ENCODE measurements at places on chromosomes 3 and 15.

- DNase-seq = no peak
Measured at GRCh38 chr15:65323071-65323511, 18.6 kb downstream of the RNU5B-1 start.

DNA sequence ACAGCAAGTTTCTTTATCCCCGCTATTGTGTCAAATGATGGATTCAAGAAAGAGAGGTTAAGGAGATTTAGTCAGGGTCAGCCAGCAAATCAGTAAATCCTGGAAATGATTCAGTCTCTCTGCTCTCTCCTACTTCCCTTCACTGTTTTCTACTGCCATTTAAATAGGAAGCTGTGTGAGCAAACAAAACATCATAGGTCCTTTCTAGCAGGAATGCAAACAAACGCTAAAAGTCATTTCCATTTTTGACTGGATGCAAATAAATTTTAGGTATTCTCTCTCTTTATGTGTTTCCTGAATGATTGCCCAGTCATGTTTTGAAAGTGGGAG is 299.4 kb upstream of the RORA start:
- no peak for DNase-seq

GRCh38 chr3:100463646-100464155 is 28.7 kb upstream of the TMEM45A start:
- DNase-seq = no peak

DNA sequence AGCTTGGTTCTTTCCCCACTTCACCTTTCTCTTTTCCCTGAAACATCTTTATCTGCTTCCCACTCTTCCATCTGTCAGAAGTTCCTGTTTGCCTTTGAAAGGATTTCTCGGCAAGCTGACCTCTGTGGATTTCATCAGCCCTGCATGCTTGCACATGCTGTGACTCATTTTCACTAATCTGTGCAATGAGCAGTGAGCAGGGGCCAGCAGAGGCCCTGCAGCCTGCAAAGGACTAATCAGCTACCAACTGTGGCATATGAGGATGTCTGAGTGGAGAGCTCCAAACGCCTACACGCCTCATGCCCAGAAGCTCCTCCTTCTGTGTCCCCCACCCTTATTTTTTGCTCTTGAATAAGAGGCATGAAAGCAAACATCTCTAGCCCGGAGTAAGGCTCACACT is 333.0 kb upstream of the SEMA6D start:
- DNase-seq = no peak

DNA sequence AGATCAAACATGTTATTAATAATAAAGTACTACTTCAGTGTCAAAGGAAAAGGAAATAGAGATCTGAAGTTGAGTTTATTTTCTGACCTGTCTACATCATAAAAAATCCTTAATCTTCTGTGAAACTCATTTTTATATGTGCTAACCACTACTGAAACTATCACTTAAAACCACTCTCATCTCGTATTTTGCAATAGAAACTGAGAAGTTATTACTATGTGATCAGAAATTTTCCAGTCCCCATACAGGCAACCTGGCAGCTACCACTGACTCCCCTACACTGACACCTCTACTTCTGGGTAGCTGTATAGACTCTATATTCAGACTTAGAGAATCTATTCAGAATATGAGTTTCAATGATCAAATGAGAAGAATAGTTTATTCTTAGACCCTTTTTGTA is 8.3 kb downstream of the HDGFL3 start:
- no peak for DNase-seq

GRCh38 chr15:42491539-42492225 is 741 bp upstream of the ZNF106 start:
- no peak for DNase-seq

DNA sequence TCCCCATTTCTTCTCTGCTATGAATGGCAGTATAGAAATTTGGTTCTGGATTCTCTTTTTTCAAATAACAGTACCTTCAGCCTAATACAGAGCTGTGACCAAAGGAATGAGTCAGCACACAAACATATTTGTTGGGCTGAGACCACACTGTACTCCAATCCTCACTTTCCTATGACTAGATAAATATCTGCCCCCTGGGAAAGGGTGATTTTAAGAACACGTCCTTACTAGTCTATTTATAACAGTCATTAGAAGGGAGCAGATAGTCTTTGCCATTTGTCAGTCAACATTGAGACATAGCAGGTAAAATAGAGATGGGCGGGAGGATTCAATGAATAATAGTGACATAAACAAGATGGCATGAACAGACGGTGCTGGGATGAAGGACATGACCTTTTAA is 461.3 kb downstream of the MCTP2 start:
- DNase-seq = no peak

- DNase-seq = no peak
Measured at GRCh38 chr3:65946438-65946837, 92.3 kb downstream of the MAGI1 start.

GRCh38 chr15:55118344-55118870 is 78.3 kb downstream of the RSL24D1 start:
- DNase-seq = no peak

DNA sequence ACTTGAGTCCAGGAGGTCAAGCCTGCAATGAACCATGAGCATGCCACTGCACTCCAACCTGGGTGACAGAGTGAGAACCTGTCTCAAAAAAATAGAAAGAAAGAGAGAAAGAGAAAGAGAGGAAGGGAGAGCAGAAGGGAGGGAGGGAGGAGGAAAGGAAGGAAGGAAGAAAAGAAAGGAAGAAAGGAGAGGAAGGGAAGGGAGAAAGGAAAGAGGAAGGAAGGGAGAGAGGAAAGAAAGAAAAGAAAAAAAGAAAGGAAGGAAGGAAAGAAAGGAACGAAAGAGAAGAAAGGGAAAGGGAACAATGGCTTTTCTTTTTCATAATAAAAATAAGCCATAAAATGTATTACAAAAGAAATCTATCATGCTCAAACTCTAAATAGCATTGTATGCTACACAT is 116.9 kb downstream of the ZNF385D start:
- DNase-seq = no peak

DNA sequence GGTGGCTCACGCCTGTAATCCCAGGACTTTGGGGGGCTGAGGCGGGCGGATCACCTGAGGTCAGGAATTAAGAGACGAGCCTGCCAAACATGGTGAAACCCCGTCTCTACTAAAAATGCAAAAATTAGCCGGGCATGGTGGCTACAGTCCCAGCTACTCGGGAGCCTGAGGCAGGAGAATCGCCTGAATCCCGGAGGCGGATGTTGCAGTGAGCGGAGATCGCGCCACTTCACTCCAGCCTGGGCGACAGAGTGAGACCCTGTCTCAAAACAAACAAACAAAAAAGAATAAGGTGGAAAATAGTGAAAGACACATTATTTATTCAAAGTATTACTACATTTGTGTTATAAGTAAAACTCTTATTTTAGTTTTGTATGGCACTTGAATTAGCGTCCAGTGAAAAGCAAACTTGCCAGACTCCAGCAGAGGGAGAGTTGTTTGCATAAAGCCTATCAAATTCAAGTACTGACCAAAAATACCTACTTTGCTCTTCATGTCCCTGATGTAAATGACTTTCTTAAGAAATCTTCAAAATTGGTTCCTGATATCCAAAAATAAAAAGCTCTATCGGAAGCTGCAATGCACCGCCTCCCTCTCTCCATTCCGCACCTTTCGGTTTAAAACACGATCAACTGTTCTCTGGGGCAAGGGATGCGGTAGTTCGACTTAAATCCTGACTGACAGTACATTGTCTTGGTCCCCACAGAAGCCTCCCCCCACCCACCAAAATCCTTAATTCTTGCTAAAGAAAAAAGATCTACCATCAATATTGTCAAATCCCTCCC is 1.2 kb downstream of the TRPM7 start:
- no peak for DNase-seq

- DNase-seq = no peak
Measured at GRCh38 chr3:37126856-37127255, 47.5 kb downstream of the LRRFIP2 start.

DNA sequence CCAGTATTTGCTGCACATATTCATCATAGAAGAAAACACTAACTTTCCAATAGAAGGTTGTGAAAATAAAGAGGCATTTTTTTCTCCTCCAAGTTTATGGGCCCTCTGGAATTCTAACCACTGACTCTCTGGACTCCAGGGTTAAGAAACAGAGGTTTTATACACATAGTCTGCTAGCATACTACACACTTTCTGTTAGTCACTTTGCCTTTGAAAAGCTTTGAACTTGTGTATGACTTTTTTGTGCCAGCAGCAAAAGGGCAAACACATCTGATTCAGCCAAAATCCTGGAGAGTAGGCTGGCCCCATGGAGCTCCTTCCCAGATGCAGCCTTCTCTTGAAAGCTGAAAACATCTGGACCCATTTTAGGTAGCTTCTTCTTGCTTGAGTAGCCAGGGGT is 6.2 kb downstream of the ZIC4 start:
- no peak for DNase-seq

- DNase-seq = no peak
Measured at GRCh38 chr3:129122412-129123011, 908 bp upstream of the RAB43 start.

DNA sequence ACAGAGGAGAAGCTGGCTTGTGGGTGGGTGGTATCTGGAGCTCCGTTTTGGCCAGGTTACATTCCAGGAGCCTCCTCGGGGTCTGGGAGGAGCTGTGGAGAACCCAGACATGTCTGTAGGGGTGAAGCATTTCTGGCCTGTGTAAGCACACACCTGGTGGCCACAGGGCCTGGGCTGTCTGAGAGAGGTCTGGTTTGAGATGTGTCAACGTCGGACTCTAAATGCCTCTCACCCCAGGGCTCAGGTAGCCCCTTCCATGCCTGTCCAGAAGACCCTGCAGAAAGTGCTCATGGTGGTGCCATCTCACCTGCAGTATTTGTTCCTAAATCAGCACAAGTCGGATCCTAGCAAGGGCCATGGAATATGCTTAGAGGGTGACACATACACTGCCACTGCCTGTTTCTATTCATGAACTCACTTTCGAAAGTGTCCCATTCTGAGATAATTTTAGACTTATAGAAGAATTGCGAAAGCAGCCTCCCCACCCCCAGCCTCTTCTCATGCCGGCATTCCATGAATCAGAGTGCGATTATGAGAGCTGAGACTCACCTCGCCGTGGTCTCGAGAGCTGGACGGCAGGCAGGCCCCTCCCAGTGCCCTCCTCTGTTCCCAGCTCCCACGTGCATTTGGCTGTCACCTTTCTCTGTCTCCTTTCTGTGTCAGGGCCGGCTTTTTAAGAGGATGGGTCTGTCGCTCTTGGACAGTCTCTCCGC is 63.7 kb downstream of the KLF15 start:
- DNase-seq = no peak

DNA sequence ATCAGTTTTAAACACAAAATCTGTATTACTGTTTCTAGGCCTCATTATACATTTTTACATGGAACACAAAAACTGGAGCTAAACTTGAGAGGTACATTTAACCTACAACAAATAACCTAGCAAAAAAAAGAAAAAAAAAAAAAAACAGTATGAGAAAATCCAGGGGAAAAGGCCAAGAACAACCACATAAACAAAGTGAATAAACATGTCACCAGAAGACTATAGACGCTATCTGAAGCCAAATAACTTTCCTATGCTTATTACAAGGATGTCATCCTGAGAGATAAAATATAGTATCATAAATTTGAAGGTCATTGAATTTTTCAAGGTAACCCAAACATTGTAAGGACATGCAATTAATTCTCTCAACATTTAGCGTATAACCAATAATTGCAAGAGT is 911.6 kb downstream of the ROBO1 start:
- no peak for DNase-seq

DNA sequence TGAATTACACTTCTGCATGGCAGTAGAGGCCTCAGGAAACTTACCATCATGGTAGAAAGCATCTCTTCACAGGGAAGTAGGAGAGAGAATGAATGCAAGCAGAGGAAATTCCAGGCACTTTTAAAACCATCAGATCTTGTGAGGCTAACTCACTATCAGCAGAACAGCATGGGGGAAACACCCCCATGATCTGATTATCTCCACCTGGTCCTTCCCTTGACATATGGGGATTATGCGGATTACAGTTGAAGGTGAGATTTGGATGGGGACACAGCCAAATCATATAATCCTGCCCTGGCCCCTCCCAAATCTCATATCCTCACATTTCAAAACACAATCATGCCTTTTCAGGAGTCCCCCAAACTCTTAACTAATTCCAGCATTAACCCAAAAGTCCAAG is 691.1 kb downstream of the SI start:
- DNase-seq = no peak

DNA sequence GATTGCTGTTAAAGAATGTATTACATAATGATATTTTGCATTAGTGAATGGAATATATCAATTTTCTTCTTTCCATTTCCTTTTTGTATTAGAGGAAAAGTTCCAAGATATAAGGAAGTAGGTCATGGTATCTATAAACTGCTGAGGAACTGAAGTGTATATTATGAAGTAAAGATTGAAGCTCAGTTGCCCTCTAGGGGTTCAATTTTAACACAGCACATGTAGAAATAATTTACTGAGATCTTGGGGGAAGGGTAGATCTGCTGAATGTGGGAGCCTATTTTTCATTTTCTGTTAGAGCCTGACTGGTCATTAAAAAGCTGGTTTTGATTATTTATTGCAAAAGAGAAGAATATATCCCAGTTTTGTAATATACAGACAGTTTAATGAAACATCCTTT is 45.2 kb downstream of the CMC1 start:
- DNase-seq = no peak

- DNase-seq = no peak
Measured at GRCh38 chr15:76335307-76336253, 993 bp upstream of the ISL2 start.

DNA sequence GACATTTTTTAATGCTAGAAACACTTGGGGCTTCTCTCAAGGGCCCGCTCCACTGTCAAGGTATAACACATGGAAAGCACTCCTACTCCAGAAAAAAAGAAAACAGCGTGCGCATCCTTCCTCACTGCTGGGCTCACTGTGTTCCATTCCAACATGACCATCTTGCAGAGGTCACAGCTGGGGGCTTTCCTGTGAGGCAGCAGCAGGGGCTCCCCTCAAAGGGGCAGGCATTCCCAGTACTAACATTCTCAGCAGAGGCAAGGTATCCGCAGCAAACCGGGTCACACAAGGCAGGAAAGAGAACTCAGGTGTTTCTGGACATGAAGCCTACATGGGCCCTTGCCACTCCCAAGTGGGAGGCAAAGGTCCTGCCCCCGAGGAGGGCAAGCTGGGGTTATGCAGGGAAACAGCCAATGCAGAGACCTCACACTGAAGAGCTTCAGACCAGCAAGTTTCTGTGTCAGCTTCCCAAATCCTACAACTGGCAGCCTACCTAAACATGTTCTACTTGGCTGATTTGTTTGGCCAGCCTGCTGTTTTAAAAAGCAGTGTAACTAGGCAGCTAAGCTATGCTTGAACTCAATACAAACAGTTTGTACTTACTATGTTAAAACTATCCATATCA is 6.4 kb downstream of the BDH1 start:
- no peak for DNase-seq

- DNase-seq = no peak
Measured at GRCh38 chr3:33904730-33905129, 106.3 kb downstream of the PDCD6IP start.

GRCh38 chr3:143134471-143134870 is 14.9 kb downstream of the CHST2 start:
- DNase-seq = no peak

DNA sequence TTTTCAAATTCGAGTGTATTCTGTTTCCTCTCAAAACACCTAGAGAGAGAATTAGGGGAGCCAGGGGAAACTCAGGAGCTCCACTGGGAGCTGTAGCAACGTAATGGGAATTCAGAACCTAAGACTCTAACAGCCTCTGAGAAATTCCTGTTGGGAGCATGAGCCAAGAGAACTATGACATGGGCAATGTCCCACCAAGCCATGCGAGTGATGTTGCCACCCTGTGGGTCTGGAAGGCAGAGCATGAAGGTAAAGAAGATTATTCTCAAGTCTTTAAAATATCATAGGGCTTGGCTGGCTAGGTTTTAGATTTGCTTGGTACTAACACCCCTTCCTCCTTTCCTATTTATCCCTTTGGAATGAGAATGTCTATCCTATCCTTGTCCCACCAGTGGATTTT is 392.6 kb upstream of the ADAMTS9 start:
- DNase-seq = no peak
